Ovary (tissue), 10 donors: ENCODE measurements at places on chromosomes 1 and 21. TPM values are rescaled to one million over a fixed set of nuclear protein-coding genes. Genes with fewer than 3 reads are reported as not detected.

Gene EXTL1
- 3.7 TPM for total RNA-seq

Gene OLFML2B
- 7.1 TPM for total RNA-seq

Gene CFAP107
- not detected for total RNA-seq

Gene SYCP1
- not detected for total RNA-seq

DNA sequence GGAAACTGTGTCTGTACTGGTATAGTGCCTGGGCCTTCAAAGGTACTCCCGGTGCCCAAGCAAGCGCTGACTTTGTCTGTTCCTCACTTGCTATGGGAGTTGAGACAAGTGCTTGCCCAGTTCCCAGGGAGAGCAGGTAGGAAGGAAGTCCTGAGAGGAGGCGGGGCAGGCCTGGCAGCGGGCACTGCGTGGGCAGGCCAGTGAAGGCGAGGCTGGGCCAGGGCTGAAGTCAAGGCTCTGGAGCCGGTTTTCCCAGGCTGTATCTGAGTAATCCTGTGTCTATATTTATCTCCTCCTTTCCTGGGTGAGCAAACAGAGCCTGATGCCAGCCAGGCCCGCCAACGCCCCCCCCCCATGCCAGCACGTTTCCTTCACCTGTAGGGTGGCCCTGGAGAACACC is 15.9 kb upstream of the EDN2 start:
- no peak overlapping the region for H3K27ac ChIP-seq
- DNase-seq: no peak
- H3K27me3 ChIP-seq: no peaks in the 10 kb centered on the region
- no peaks in the 10 kb centered on the region for H3K36me3 ChIP-seq
- H3K4me3 ChIP-seq: no peak overlapping the region
- H3K4me1 ChIP-seq: peaks cover 6% of the 10 kb centered on the region
